Peyer's patch (tissue), 4 donors: ENCODE measurements at places on chromosomes 6 and 20. TPM values are rescaled to one million over a fixed set of nuclear protein-coding genes. Genes with fewer than 3 reads are reported as not detected.
A peak's percentile ranks its signal among the peaks of the same experiment; 100 is the strongest.

The IDH3B gene
- 156 TPM for total RNA-seq

The TP53INP2 gene
- 43.0 TPM for total RNA-seq

The CFAP61 gene
- total RNA-seq: not detected

DNA sequence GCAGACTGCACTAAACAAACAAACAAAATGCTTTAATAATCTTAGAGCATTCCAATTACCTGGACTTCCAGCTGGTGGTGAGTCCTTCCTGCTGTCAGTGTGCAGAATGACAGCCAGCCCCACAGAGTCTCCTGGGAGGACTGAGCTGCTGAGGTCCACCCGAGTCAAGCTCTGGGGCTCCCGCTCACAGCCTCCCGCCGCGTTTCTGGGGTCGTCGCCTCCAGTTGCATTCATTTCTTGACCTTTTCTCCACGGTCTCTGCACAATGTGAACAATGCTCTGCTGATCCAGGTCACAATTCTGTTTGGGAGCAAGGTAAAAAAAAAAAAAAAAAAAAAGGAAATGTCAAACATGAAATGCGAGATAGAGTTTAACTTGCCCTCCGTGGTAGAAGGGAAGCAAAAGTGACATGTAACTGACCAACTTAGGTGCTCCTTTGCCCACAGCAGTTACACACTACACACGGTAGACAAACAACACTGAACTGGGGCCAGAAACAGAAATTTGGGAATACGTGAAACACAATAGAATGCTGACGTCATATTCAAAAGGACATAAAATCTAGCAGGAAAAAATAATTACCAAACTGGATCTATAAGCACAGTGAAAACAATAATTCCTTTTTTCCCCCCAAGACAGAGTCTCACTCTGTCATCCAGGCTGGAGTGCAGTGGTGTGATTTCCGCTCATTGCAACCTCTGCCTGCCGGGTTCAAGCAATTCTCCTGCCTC lies 464.9 kb downstream of the PRKN start:
- DNase-seq: no peak

GRCh38 chr20:18321316-18321715 lies 33.0 kb downstream of the ZNF133 start:
- no peak for DNase-seq

DNA sequence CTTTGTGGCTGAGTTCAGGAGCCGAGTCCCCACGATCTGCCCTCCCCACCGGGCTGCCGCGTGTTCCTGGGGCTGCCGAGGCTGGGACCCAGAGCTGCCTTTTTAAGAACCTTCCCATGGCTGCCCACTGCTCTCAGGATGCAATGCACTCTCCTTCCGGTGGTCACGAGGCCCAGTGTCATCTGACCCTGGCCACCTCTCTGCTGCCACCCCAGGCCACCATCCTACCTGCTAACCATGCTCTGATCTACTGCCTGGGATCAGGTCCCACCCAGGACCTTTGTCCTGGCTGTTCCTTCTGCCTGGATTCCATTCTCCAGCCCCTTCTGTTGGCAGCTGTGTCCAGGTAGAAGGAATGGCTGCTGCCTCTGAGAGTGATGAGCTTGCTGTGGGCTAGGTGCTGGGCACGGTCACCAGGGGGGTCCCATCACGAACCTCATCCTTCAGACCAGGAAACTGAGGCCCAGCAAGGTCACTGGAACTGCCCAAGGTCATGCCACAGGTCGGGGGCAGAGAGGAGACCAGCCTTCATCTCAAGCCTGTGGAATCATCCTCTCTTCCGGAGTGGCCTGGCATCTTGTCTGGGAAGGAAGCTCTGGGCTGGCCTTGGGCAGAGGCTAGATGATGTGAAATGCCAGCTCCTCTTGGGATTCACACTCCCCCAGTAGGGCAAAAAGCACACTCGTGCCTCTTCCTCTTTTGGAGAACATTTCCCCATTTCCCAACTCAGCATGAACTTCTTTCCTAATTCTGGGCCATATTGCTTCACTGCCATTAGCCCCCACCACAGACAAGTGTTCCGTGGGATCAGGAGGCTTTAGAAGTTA lies 20.5 kb downstream of the PCK1 start:
- no peak for DNase-seq

DNA sequence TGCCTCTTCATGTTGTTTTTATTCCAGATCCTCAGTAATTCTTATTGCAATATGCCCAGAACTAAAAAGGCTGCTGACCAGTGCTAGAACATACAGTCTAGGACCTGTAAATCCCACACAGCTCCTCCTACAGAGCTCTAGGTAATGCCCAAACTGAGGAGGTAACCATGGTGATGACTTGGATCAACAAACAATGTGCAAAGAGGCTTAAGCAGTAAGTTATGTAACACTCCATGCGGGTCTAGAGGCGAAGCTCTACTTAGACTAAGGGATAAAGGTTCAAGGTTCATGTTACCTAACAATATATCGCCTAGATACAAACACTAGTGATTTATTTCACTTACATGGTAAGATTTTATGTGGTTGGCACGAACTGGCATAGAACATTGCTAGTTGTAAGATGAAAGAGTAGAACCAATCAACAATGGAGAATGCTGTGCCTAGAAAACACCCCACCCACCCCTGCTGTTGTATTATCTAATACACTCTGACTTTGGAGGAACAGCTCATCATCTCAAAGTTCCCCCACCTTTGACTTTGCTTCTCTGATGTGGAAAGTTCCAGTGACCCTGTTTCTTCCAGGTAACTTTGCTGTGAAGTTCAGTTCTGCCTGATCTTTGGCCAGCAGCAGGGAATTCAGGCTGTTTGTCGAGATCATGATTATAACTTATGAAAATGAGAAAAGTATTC lies 242.4 kb downstream of the ALDH8A1 start:
- no peak for DNase-seq

DNA sequence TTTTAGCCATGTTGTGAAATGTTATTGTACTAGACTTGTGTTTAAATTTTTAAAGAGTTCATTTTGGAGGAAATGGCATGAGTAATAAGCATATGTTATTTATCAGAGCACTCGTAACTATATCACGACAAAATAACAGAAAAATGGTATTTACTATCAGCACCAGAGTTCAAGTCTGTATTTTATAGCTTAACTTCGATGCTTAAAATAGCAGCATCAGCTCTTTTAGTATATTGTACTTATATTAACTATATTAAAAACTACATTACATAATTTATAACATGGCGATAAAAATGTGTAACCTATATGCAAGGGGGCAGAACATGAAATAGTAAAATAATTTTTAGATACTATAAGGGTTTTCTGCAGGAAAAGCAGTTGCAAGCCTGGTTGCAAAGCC lies 52.9 kb downstream of the ABRACL start:
- no peak for DNase-seq

The HRH3 gene
- not detected for total RNA-seq

DNA sequence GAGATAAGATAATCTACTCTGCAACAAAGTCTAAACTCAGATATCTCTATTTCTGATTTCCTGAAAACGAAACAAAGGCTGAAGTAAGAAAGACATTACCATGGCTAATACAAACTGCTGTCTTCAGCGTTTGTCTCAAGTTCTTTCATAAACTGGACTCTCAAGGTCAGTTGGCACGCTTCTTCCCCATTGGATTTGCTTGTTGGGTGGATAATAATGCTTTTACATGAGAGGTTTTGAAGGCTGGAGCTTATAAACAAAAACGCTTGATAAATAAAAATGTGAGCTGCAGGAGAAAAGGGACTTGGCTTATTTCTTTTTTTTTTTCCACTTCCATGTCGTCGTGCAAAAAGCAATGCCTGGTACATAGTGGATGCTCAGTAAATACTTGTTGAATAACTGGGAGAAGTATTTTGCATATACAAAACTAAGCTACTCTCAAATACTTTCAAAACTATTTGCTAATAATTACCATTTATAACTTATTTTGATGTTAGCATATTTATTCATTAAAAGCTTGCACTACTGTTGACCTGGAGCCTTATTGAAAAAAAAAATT lies 65.7 kb upstream of the EEF1A1 start:
- no peak for DNase-seq

DNA sequence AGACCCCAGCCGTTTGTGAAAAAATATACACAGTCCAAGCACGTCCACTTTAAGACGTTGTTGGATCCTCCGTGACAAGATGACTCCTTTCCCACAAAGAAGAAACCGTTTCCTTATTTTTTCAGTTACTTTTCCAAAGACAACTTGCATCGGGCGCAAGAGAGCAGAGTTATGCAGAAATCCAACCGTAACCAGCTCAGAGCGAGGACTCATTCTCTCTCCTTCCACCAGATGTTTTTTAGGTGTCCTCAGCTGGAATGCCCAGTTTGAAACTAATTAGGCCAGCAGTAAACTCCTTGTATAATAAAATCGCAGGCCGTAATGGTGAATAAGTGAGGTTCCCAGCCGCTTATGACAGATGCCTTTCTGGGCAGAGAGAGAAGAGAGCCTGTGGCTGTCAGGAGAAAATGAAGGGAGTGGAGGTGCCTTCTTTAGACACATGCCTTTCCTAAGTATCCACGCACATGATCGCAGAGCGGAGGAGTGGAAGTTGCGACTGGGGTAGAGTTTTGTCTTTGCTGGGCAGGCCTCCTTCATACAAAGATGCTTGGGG lies 2.8 kb downstream of the EYA2 start:
- DNase-seq: no peak

The DAAM2 gene
- total RNA-seq: 22.0 TPM

The FAM209A gene
- not detected for total RNA-seq

GRCh38 chr6:40408786-40409542 lies 178.2 kb downstream of the LRFN2 start:
- DNase-seq: no peak

The CENPQ gene
- 1.8 TPM for total RNA-seq

DNA sequence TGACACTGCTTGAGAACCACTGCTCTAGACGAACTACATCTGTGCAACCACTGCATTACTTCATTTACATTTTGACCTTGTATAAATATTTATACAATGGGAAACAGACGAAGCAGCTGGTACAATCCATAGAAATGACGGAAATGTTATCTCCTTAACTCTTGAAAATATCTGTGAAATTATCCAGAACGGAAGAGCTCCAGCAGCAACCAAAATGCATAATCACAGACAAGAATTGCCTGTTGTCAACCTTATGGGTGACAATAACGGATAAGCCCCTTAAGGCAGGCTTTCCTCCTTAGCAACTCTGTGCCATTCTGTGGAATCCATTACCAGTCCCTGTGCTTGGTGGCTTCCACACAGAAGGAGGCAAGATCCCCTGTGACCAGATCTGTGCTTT lies 115.4 kb downstream of the DTNBP1 start:
- no peak for DNase-seq

DNA sequence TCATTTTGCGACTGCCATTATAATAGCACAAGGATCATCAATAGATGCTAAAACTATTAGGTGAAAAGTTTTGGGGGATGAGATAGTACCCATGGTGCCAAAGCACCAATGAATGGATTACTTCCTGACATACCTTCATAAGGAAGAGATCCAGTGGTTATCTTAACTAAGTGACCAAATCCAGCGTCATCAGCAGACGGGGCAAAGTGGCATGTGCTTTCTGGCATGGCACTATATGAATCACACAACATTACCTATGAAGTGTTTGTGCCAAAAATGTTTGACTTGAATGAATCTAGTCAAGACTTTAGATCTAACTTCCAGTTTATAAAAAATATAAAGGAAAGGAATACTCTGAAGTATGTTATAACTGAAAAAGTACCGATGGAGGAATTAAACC lies 10.8 kb downstream of the TRIM26 start:
- no peak for DNase-seq

GRCh38 chr20:4813863-4814695 lies 92.4 kb downstream of the PRND start:
- DNase-seq: peak; percentile 85

The SMLR1 gene
- total RNA-seq: 24.8 TPM

- DNase-seq: no peak
These were observed 21.8 kb upstream of the BTBD3 start for GRCh38 chr20:11895861-11896387.

The CLVS2 gene
- 0.13 TPM for total RNA-seq

DNA sequence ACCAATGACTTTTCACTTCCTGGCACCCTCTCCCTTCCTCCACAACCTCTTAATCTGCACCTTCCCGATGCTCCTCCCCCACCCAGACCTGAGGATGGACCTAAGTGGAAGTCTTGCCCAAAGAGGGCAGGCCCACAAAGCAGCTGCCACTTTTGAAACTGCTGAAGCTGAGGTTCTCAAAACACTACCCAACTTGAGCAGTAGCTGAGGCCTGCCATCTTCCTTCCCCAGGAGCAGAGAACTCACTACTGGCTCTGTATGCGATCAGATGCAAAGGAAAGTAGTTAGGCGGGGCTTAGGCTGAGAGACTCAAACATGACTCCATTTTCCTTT lies 1.5 kb downstream of the HM13 start:
- no peak for DNase-seq

- DNase-seq: no peak
These were observed 1.4 kb upstream of the BANF2 start for GRCh38 chr20:17698384-17698783.

DNA sequence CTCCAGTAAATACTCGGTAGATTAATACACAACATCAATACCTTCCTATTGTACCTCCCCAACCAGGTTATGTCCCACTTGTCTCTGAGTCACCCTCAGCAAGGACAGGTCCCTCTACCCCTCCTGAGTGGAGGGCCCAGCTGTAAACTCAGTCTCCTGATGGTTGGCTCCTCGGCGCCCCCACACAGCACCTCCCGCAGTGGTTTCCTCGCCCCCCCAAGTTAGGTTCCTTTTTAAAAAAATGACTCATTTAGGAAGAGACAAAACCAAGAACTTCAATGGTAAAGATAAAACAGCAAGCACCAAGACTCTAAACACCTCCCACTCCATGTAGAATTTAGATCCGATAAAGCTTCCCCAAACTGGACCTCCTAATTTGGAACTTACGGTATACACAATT lies 83.5 kb downstream of the TRERF1 start:
- no peak for DNase-seq
